Iris pigment epithelial cell (primary cell): ENCODE measurements at places on chromosomes 7 and 10.

GRCh38 chr7:155229548-155230168 is 68.0 kb upstream of the INSIG1 start:
- no peak for DNase-seq

GRCh38 chr7:107933386-107934013 is 42.5 kb downstream of the DLD start:
- DNase-seq: no peak

DNA sequence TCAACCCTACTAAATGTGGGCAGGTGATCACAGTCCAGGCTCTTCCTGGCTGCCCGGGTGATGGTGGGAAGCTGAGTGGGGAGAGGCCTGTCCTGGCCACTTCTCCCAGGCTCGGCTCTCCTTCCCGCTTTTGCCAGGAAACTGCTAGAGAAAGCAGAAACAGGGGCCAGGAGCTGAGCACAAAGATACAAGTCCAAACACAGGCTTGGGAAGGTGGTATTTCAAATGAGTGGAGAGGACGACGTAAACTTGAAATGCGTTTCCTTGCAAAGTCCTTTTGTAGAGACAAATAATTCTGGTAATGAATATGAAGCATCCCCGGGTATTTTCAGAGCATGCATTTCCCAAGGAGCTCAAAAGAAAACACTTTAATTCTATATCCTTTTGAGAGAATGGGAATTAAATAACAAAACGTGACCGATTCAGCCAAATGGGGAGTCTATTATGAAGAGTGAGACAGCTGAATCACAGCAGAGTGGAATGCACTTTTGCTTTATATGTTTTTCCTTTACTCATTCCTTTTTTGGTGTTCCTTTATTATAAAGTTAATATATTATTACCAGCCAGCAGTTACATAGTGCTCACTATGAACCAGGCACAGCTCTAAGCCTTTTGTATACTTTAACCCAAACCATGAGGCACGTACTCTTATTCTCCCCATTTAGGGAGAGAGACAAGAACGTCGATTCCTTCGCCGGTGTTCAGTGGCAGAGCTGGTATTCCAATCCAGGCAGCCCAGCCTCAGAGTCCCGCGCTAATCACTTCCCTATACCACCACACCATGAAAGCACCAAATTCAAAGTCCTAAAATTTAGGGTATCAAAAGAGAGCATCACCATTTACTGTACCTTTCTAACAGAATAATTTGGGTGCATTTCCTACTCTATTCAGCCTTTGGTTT is 218.2 kb upstream of the KLF14 start:
- no peak for DNase-seq

DNA sequence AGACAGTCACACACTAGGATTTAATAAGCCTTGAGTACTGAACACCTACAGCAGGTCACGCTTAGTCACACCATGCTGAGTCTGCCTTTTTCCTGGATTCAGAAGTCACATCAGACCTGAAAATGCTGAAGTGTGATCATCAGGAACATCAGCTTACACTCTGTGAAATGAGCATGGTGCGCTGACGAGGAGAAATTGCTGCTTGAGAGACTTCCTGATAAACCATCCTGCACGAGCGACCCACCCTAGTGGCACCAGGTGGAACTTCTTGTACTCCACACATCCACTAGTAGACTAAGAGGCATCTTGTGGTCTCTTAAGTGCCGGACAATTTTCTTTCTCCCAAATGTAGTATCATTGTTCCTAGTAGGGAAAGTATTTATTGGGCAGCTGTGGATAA is 51.8 kb upstream of the MRLN start:
- peak; percentile 45 for DNase-seq

GRCh38 chr10:95988702-95989101 is 54.7 kb upstream of the CCNJ start:
- no peak for DNase-seq

GRCh38 chr10:62992145-62992721 is 140.9 kb upstream of the NRBF2 start:
- DNase-seq: peak; percentile 31

DNA sequence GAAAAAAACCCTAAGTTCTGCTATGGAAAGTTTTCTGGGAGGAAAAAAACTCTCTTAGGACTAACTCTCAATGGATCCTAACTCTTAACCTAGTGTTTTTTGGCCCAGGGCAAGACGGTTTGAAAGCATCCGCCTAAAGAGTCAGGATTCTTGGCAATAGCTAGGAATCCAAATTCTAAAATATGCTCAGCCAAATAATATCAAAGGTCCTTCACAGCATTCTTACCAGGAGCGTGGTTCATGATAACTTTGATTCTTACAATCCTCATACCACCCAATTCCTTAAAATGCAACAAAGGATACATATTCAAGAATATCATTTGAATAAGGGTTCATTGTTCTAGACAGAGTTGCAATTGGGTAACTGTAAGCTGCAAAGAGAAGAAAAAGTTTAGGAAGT is 21.3 kb downstream of the CPA1 start:
- no peak for DNase-seq

DNA sequence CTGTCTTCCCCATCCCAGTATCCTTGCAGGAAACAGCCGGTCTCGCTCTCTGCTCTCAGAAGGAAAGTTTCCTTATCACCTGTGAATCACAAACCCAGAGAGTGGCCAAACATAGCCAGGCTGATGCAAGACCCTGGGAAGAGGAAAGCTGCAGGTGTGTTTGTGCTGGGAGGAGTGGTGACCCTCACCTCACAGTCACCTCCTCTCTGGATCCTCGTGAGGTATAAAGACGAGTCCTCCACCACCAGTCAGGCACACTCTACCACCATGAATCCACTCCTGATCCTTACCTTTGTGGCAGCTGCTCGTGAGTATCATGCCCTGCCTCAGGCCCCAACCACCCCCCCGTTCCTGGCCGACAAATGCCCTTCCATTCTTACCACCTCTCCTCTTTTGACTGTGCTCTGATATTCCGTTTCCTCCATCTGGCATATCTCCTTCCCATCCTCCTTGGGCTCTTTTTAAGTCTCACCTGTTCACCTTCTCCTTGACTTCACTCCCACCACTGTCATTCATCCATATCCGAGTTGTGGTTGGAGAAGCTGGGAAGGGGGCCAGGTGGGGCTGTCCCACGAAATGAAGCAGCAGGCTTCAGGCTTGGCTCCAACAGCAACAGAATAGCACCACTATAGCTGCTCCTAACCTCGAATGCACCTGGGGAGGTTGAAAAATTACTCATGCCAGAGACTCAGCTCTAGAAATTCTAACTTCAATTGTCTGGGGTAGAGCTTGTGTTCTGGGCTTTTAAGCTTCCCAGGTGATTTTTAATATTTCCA is at the start of gene PRSS1:
TSS of gene PRSS1 (plus strand) at position 255 of the 776 bp plus-strand sequence. CDS start at position 268, 13 bp downstream.
- DNase-seq: no peak

DNA sequence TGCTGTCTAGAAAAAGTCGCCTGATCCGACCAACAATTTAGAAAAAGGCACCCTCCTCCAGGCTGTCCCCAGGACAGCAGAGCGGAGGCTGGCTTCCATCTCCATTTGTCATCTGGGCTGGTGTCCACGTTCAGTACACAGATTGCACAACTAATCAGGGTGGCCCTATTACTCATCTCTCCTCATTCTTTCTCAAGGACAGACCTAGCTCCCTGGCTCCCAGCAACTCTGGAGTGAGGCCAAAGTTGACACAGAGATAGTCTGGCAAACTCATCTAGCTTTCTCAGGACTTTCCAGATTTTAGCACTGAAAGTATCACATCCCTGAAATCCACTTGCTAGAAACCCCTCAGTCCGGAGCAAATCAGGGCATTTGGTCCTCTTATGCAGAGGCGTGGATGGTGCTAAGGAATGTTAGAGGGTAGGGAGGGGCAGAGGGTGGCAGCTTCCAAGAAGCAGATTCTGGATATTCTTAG is 75.1 kb downstream of the DNAH11 start:
- peak; percentile 92 for DNase-seq

DNA sequence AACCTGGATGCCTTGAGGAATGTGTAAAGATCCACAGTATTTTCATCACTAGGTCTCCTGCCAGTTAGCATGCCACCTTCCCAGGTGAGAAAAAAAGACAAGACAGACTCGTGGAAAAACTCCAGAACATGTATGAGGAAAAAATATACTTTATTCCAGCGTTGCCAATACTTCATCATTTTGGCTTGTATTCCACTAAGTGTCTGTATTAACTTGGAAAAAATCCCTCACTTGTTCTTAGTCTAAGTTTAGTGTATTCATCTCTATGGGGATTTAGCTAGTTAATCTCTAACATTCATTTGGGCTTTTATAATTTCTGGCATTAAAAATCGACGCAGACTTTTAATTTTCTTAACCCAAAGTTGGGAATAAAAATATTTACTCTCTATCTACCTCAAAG is 759.4 kb downstream of the SORCS1 start:
- DNase-seq: no peak

DNA sequence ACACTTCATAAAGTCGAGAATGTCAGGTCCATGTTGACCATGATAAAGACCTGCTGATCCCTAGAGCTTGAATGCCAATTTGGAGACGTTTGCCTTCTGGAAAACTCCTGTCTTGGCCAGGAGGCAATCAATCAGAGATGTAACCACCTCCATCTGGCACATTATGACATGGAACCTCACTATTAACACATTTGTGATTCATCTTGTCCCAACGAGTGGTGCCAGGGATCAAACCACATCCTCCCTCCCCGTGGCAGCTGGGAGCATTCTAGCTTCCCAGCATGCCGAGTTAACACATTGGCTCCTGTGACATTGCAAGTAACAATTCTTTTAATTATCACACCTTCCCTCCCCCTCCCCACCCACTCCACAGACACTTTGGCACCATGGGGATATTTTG is 84.0 kb upstream of the PPP1R17 start:
- no peak for DNase-seq

DNA sequence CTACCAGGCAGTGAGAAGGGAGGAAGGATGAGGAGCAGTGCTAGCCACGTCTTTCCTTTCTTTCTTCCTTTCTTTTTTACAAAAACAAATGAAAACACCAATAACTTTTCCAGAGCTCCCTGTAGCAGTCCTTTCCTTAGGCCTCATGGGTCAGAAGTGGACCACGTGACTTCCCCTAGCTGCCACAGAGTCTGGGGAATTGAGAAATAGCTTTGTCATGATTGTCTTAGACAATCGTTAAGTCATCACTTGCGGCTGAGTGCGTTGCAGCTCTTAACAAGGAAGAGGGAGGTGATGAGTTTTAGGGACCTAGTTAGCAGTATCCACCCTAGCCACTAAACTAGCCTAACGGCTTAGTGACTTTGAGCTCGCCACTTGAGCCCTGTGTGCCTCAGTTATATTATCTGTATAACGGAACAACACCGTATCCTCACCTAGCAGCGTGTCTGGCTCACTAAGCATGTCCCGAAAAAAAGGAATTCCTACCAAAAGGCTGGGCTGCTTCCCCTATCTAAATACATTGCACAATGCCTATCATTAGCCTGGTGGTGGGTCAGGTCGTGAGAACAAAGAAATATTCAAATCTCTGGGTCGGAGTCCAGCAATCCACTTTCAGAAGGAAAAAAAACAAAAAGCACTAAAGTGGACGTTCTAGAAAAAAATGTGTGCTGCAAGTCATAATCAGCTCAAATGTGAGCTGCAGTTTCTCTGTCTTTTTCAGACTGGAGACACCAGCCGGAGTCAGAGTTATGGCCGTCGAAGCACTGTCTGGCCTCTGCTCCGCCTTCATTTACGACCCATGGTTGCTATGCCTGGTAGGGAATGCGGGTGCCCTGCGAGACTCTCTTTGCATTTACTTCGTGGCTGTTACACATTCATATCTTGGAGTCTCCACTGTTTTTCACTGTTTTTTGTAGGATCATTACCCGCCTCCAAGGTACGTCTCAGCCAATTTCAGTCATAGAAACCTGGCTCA is 338.5 kb upstream of the FOXK1 start:
- no peak for DNase-seq

DNA sequence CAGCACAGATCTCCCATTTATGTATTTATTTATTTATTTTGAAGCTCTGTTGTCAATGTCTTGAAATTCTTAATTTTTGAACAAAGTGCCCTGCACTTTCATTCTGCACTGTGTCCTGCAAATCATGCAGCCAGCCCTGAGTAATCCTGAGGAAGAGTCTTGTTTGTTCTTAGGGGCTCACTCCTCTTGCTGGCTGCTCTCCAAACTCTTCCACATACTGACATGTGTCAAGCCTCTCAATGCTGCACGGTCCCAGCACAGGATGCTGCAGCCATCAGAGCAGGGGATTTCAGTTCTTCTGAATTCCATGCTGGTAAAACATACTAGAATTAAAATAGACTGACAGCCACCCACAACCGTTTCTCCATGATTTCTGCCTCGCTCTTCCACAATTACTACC is 207.2 kb downstream of the PARD3 start:
- peak; percentile 32 for DNase-seq

DNA sequence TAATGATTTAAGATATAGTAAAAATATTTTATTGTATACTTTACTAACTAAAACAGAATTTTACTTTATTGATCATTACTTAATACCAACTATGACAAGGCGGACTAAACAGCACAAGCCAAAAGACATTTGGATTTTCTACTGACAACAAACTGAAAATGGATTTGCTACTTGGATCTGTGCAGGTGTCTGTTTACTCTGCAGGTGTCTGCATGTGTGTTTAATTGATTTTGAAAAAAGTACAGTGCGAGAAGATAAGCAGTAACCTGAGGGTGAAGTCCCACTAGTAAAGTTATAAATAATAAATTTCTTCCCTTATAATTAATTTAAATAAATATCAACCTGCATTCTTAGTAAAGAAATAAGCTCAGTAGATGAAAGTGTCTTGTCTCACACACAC is 696.8 kb upstream of the MBL2 start:
- no peak for DNase-seq

GRCh38 chr7:3230908-3231307 is 70.1 kb upstream of the SDK1 start:
- DNase-seq: no peak

GRCh38 chr10:79070081-79070605 is 1.4 kb downstream of the ZMIZ1 start:
- peak; percentile 50 for DNase-seq

- DNase-seq: no peak
Measured at GRCh38 chr10:78584681-78585080, 484.1 kb upstream of the ZMIZ1 start.

GRCh38 chr7:95690367-95690947 is 81.9 kb upstream of the DYNC1I1 start:
- DNase-seq: peak; percentile 45

DNA sequence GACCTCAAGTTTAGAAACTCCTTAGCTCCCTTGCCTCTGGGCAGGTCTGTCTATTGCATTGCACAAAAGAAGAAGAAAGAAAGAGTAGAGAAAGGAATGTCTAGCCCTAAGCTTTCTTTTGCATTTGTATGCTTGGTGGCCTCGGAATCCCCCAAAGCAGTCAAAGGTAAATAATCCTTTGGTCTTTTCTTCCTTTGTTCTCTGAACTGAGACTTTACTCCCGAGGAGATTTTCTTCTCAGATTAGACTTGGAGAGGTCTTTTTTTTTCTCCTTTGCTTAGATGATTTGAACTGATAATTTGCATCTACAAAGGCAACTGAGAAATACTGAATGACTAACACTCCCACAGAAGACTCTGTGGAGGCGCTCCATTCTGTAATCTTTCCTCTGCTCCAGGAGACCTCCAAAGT is 93.2 kb downstream of the AKR1D1 start:
- DNase-seq: no peak

- DNase-seq: no peak
Measured at GRCh38 chr7:51005074-51005473, 222.4 kb upstream of the GRB10 start.
